Stimulated activated CD8-positive, alpha-beta memory T cell treated with anti-CD3 and anti-CD28 coated beads, Interleukin-7, amount 100 ng/mL, for 1 hour (primary cell): ENCODE measurements at places on chromosomes 3 and 15.

DNA sequence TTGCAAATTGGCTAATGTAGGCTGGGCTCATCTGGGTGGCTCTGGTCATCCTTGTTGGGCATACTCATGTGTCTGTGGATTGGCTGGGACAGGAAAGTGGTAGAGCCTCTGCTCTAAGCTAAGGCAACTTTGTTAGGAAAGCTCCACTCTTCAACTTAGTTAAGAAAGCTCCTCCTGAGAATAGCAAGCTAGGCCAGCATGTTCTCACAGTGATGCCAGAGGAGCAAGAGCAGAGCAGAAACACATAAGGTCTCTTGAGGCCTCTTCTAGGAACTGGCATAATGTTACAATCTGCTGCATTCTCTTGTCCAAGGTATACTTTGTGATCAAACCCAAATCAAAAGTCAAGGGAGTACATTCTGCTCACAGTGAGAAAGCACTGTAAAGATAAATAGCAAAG, 158.6 kb upstream of the RORA start:
- no peak for DNase-seq

DNA sequence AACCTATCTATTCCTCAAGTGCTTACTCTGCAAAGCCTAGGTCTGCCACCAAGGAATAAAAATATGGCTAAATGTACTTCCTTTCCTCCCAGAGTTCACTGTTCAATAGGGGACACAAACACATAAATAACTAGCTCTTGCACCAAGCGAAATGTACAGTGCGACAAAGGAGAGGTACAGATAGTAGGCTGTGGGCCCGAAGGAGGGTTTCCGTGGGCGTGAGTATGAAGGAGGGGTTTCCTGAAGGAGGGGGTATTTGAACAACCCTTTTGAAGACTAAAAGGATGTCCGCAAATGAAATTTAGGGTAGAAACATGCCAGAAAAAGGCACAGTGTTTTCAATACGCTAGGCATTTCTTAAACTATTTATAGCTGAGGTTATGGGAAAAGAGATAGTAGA, 207.9 kb downstream of the LPP start:
- no peak for DNase-seq

DNA sequence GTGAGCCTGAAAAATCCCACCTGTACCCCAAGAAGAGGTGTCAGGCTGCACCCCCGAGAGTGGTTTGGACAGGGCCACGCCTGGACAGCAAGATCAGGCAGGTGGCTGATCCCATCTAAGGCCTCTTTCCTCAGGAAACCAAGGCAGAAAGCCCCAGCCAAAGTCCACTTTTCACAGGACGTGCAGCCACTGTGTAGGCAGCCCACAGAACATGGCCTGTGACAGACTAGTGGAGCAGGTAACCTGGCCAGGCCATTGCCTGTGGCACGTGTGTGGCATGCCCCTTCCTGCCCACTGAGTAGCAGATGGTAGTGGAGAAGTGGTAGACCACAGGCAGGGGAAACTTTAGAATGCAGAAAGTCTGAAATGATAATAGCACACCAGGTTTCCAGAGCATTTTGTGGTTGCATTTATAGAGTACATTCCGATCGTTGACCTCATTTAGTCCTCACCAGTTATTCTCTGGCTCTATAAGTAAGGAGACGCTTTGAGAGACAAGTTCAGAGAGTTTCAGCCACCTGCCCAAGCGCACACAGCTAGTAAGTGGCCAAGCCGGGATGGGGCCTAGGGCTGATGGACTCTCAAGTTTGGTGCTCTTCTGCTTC, 68.7 kb downstream of the AAGAB start:
- DNase-seq: no peak

DNA sequence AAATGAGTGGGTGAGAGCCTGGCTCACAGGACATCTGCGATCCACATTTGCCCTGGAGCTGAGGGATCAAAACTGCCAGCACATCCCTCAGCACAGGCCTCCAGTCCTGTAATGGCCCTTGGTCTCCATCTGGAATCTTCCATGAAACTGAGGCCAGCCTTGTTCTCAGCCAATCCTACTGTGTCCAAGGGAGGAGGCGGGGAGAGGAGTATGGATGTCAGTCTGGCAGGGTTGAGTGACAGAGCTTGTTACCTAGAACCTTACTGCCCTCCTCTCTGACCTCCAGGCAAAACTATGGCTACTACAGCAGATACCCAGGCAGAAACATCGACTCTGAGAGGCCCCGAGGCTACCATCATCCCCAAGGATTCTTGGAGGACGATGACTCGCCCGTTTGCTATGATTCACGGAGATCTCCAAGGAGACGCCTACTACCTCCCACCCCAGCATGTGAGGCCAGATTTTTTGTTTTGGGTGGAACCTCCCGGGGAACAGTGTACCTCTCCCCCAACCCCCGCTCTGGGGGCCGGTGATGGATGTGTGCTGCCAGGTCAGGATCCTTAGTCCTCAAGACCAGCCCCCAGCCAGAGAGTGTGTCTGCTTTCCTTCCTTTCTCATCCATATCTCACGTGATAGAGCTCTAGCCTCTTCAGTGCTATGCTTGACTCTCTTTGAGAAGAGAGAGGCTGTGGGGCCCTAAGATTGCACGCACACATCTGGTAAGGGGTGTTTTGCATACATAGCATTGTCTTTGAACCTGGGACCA, 41.3 kb downstream of the CHDH start:
- no peak for DNase-seq

- no peak for DNase-seq
These were observed 62.4 kb upstream of the SPATA12 start for GRCh38 chr3:56998076-56998529.

GRCh38 chr15:63531586-63531985, 27.2 kb downstream of the USP3 start:
- no peak for DNase-seq

GRCh38 chr3:151305060-151305774, 11.4 kb downstream of the GPR87 start:
- DNase-seq: no peak

DNA sequence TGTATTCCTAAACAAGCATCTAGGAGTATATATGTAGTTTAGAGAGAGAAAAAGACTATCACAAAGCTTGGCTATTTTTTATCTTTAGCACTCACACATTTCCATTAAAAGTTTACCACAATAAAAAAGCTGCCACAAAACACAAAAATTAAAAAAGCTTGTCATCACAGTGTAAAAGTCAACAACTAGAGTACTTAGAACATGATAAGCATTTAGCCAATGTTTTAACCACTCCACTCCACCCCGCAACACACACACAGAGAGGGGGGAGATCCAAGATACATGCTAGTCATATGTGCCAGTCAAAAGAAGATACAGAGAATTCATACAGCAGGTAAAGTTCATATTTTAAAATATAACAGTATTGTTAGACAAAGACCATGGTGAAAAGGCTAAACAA, 79.7 kb downstream of the STAG1 start:
- no peak for DNase-seq

GRCh38 chr3:168273917-168274316, 178.2 kb upstream of the GOLIM4 start:
- DNase-seq: no peak

DNA sequence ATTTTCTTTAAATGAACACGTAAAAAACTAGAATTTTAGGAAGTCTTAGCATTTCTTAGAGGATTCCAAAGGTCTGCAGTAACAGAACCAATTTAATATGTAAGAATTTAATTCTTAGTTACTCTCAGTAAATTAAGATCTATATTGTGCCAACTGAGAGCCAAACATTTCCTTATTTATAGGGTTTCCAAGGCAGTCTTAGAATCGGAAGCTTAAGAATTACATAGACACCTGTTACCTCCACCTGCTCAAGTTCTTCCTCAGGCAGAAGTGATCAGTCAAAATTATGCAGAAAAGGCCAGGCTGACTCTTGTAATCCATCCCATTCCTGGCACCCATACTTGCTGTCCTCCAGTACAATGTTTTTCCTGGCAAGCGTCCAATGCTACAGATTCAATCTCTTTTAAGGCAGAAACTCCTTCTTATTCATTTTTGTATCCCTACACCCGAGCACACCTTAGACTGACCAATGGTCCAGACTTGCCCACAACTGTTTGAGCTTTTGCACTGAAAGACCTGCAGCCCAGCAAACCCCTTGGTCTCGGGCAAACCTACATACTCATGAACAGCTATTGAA, 64.3 kb downstream of the NCEH1 start:
- no peak for DNase-seq

GRCh38 chr3:107514453-107514852, 8.3 kb upstream of the BBX start:
- no peak for DNase-seq

DNA sequence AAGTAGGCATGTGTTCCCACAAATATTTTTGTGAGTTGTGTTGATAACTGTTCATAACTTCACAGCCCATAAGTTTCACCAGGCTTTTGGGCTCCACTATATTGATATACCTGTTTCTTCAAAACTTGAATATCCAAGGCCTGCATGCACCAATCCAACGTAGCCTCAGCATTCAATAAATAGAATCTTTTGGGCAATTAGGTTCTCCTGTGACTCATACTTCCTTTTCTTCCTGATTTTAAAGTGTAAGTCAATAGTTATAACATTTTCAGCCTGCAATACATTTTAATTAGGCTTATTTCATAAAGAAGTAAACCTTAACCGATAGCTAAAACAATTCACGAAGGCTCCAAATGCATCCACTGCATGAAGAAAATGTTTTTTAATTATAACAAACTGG, 97.8 kb upstream of the SPRED1 start:
- no peak for DNase-seq

- DNase-seq: no peak
These were observed 409.2 kb downstream of the DIPK2A start for GRCh38 chr3:144380849-144381248.

DNA sequence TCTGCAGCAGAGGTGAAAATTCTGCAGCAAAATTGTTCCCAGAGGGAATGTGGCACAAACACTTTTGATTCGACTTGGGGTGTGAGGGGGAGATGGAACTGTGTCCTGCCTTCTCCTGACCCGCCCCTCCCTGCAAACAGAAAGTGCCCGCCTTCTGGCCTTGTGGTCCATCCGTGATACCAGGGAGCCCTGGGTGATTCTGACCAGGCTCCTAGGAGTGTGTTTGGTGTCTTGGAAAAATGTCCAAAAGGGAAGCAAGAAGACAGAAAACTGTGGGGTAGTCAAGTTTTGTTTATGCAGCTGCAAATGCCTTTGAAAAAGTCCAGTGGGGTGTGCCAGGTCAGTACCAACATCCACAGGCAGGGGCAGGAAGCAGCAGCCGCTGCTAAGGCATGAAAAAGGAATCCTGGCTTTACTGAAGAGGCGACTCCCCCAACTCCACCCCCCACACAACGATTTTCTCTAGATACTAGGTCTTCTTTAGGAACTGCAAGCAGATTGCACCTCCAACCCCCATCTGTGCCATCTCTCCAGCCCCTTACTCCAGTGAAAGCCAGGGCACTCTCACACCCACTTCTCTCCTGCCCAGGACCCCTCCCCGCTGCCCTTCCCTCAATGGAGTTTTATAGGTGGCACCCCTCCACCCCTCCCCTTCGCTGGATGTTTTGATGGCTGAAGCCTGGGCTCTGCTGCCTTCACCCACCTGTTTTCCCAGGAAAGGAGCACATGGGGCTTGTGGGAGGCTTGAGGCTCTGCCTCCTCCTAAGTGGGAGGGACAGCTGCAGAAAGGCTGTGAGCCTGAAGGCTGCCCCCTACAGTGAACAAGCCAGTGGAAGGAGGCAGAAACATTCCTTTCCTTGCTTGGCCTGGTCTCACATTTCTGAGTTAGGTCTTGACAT, 82.4 kb upstream of the HERC1 start:
- no peak for DNase-seq

GRCh38 chr15:43915631-43916325, 89.0 kb downstream of the WDR76 start:
- DNase-seq: no peak

GRCh38 chr3:159922193-159922840, 66.3 kb upstream of the IL12A start:
- no peak for DNase-seq

DNA sequence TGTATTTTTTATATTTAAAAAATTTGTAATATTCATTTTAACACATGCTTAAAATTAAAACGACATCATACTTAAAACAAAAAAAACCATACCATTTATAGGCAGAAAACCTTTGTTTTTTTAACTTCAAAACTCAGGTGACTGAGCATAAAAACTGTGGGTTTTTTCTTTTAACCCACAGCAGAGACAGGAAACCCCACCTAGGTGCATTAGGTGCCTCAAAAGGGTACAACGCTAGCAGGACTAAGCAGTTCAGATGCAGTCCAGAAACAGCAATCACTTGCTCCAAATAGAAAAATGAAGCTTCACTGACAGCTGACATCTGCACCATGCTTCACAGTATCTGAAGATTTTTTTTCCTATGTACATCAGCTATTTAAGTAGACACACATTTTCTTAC, 52.3 kb downstream of the GLB1 start:
- DNase-seq: no peak

DNA sequence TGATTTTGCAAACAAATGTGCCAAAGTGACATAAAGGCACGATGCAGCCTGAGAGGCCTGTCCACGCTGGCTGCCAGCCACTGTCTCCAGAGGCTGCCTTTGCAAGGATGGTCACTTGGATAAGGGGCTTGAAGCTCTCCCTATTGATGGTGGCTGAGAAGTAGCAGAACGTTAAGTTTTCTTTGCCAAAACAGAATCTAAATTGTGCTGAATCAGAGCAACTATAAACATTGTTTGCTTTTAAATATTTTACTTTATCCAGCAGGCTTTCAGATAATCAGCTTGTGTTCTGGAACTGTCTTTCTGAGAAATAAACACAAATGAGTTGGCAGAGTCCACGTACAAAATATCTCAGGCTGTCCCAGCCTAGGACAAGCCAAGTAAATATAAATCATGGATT, 23.8 kb upstream of the CNBP start:
- no peak for DNase-seq

- no peak for DNase-seq
These were observed 35.7 kb downstream of the RBPMS2 start for GRCh38 chr15:64739577-64740143.

DNA sequence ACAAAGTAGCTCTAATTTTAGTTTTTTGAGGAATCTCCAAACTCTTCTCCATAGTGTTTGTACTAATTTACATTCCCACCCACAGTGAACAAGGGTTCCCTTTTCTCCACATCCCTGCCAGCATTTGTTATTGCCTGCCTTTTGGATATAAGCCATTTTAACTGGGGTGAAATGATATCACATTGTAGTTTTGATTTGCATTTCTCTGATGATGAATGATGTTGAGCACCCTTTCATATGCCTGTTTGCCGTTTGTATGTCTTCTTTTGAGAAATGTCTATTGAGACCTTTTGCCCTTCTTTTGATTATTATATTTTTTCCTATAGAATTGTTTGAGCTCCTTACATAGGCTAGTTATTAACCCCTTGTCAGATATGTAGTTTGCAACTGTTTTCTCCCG, 239.9 kb upstream of the TPM1 start:
- DNase-seq: no peak

- no peak for DNase-seq
These were observed 131.6 kb downstream of the CHCHD6 start for GRCh38 chr3:126835472-126836219.

DNA sequence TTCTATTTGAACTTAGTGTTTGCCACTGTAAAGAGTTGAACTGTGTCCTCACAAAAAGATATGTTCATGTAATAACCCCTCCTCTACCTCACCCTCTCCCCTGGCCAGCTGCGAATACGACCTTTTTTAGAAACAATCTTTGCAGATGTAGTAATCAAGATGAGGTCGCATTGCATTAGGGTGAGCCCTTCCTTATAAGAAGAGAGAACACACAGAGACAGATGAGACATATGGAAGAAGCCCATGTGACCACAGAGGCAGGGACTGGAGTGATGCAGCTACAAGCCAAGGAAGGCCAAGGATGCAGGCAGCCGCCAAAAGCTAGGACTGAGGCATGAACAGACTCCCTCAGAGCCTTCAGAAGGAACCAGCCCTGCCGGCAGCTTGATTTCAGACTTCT, 27.6 kb downstream of the GPR176 start:
- DNase-seq: no peak

GRCh38 chr15:68778876-68779275, 41.8 kb downstream of the ANP32A start:
- DNase-seq: no peak
